ENCODE measurements at places on chromosomes 4 and X. TPM values are rescaled to one million over a fixed set of nuclear protein-coding genes. Genes with fewer than 3 reads are reported as not detected.

DNA sequence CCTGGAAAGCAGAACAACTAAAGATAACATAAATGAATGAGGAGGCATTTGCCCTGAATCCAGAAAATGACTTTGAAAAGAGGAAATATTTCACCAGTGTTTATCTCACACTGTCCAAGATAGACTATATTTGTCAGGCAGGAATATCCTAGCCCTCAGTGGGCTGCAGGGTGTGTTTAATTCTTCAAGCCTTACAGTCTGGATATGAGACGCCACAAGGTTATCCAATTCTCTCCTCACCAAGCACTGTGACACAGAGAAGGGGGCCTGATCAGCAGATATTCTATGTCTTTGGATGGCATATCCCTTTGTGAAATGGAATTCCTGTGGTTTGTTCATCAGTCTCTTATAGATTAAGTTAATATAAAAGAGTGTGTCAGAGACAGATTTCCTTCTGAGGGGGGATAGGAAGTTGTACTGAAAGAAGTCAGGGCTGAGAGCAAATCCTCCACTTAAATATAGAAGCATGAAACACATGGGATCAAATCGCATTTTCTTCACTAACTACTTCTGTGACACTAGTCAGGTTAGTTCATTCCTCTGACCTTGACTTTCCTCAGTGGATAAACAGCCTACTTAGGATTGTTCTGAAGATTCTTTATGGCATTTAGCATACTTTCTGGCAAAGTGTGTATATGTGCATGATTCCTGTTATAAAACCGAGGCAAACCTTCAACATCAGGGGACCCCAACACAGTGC, 6.8 kb upstream of the G3BP2 start:
- no peak for DNase-seq

- DNase-seq, result no peak
Observed at GRCh38 chr4:111405989-111406388, 739.3 kb upstream of the FAM241A start.

DNA sequence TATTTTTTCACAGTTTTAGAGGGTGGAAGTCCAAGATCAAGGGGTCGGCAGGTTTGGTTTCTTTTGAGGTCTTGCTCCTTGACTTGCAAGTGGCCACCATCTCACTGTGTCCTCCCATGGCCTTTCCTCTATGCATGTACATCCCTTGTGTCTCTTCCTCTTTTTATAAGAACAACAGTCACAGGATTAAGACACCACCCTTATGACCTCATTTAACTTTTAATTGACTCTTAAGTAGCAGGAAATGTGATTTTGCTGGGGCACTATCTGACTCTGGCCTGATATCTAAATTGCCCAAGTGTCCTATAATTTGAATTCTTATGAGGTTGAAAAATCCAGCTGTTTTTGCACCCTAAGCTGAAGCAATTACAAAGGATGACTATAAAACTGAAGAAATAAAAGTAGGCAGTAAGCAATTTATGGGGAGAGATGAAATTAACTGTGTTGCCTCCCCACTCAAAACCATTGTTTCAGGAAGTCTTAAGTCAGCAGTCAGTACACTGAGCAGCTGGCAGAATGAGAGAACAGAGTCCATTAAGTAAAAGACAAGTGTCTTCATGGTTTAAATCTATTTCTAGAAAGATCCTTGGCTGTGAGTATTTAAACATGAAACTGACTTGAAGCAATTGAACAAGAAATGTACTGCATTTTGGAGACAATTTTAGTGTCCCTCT, 601.3 kb downstream of the SPRY1 start:
- no peak for DNase-seq

DNA sequence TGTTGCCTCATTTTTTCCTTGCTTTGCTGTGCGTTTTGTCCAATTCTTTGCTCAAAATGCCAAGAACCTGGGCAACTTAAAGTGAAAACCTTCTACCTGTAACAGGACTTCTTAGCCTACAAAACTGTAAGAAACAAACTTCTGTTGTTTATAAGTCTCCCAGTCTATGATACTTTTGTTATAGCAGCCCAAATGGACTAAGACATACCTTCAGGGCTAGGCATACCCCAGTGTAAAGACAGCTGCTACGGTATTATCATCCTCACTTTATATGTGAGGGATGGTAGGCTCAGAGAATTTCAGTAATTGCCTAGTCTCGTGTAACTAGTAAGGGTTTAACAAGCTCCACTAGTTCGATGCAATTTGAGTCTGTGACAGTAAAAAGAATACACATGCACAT, 6.0 kb upstream of the OPHN1 start:
- DNase-seq, result no peak

- no peak for DNase-seq
Observed at GRCh38 chr4:128068918-128069317, 7.8 kb downstream of the LARP1B start.

DNA sequence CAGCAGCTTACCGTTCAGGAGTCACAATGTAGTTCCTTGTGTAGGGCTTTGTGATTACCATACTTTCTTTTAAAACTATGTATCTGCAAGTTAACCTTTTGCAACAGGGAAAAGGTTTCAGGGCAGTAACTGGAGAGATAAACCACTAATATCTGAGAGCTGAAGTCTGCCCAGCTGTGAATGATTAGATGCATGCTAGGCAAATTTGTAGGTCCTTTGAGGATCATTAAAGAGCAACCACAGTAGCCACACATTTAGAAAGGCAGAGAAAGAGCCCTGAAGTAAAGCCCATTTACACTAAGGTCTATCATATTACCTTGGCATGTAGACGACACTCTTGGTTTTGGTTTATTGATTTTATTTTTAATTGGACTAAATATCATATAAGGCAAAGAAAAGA, 60.0 kb downstream of the ATP8A1 start:
- DNase-seq, result no peak

DNA sequence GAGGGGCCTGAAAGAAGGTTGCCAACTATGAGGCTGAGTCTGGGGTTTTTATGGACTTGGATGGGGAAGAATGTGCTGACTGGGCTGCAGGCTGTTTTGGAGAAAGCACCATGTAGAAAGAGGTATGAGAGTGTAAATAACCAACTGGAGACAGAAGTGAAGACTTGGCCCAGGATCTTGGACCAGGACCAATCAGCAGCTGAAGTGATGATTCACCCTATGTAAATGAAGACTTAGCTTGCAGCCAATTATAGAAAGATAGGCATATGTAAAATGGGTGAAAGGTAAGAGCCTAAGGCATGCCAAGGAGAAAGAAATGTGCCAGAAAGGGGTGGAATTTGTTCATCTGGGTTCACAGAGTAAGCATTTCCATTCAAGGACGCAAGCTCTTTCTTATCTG, 856.7 kb upstream of the PRKX start:
- DNase-seq, result no peak

Gene QDPR
- 45.2 TPM for total RNA-seq

Gene SH3BGRL
- 74.9 TPM for total RNA-seq
